Thyroid gland (tissue), 4 donors: ENCODE measurements at places on chromosomes 3 and 15. TPM values are rescaled to one million over a fixed set of nuclear protein-coding genes. Genes with fewer than 3 reads are reported as not detected.

DNA sequence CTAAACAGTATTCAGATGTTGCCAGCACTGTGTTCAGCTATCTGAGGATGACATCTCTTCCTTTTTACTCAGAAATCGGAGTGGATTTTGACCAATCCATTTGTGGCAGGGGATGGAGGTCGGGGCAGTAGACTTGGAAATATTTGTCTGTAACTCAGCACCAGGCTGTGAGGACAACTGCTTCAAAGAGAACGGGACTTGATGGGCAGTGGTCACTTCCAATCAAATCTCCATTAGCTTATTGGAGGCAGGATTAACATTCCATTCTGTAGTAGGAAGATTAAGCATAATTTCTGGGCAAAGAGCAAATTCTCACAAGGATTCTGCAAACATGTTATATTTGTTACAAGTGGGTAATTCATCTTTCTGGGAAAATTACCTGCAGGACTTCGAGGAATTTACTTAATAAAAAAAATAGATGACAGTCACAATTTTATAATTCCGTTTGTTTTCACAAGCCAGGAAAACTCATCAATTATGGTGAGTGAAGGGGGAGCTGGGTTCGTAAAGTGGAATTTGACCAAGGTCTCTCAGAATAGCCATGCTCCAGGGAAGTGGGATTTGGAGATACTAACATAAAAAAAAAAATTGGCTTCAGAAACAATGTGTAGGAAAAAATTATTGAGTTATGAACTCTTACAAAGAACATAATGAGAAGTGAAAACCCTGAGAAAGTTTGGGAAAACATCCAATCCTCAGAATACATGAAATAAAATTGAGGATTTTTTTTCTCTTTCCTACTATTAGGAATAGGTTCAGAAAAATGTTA is 18.1 kb downstream of the CRABP1 start:
- H3K4me3 ChIP-seq: no peak overlapping the region
- no peaks in the 10 kb centered on the region for H3K36me3 ChIP-seq
- DNase-seq: no peak
- no peak overlapping the region for H3K27ac ChIP-seq

- DNase-seq: peak; percentile 73
- no peak overlapping the region for H3K4me3 ChIP-seq
- no peaks in the 10 kb centered on the region for H3K27me3 ChIP-seq
- H3K27ac ChIP-seq: no peak overlapping the region
- H3K36me3 ChIP-seq: no peaks in the 10 kb centered on the region
These were observed 224.6 kb downstream of the VPS13C start for GRCh38 chr15:61835496-61836106.

- H3K36me3 ChIP-seq: no peaks in the 10 kb centered on the region
- H3K4me3 ChIP-seq: no peak overlapping the region
- no peaks in the 10 kb centered on the region for H3K4me1 ChIP-seq
- H3K27me3 ChIP-seq: no peaks in the 10 kb centered on the region
- no peak for DNase-seq
These were observed 26.3 kb downstream of the LINGO1 start for GRCh38 chr15:77606142-77607034.

DNA sequence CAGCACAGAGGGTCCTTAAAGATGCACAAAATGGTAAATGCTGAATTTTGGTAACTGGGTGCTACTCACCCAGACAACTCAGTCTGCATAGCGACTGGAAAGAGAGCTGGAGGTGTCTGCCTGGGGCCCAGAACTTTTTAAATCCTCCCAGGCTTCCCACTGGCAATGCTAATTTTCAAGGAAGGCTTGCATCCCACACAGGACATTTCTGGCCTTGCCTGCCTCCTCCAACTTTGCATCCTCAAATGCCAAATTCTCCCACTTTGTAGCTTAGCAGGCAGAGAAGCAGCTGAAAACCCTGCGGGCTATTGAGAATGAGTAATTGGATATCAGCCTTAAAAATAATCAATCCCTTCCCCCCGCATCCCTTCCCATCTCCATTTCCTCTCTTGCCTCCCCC is 656.6 kb upstream of the ADAMTS9 start:
- no peak overlapping the region for H3K27ac ChIP-seq
- H3K27me3 ChIP-seq: no peaks in the 10 kb centered on the region
- DNase-seq: no peak
- no peaks in the 10 kb centered on the region for H3K4me1 ChIP-seq
- H3K36me3 ChIP-seq: no peaks in the 10 kb centered on the region

- peaks cover 3% of the 10 kb centered on the region for H3K4me1 ChIP-seq
- H3K27ac ChIP-seq: no peak overlapping the region
- no peaks in the 10 kb centered on the region for H3K27me3 ChIP-seq
- no peak for DNase-seq
- H3K4me3 ChIP-seq: no peak overlapping the region
These were observed 701.3 kb downstream of the EDEM1 start for GRCh38 chr3:5888851-5889250.

- no peaks in the 10 kb centered on the region for H3K4me1 ChIP-seq
- no peak overlapping the region for H3K4me3 ChIP-seq
- H3K27ac ChIP-seq: no peak overlapping the region
- no peaks in the 10 kb centered on the region for H3K36me3 ChIP-seq
These were observed 41.7 kb downstream of the SOX2 start for GRCh38 chr3:181753391-181753790.

- no peak for DNase-seq
- peaks cover 19% of the 10 kb centered on the region for H3K36me3 ChIP-seq
- no peaks in the 10 kb centered on the region for H3K27me3 ChIP-seq
- peak overlapping the region; percentile 41 for H3K27ac ChIP-seq
These were observed 18.1 kb upstream of the BSN start for GRCh38 chr3:49535971-49536874.

The PLXNB1 gene
- total RNA-seq: 129 TPM

The PLCH1 gene
- total RNA-seq: 20.6 TPM

The FURIN gene
- total RNA-seq: 128 TPM

The KNG1 gene
- not detected for total RNA-seq
